Fibroblast of villous mesenchyme (primary cell): ENCODE measurements at places on chromosomes 11 and 22. TPM values are rescaled to one million over a fixed set of nuclear protein-coding genes. Genes with fewer than 3 reads are reported as not detected.

GRCh38 chr11:58597486-58598144 lies 18.8 kb downstream of the ZFP91 start:
- DNase-seq = no peak

DNA sequence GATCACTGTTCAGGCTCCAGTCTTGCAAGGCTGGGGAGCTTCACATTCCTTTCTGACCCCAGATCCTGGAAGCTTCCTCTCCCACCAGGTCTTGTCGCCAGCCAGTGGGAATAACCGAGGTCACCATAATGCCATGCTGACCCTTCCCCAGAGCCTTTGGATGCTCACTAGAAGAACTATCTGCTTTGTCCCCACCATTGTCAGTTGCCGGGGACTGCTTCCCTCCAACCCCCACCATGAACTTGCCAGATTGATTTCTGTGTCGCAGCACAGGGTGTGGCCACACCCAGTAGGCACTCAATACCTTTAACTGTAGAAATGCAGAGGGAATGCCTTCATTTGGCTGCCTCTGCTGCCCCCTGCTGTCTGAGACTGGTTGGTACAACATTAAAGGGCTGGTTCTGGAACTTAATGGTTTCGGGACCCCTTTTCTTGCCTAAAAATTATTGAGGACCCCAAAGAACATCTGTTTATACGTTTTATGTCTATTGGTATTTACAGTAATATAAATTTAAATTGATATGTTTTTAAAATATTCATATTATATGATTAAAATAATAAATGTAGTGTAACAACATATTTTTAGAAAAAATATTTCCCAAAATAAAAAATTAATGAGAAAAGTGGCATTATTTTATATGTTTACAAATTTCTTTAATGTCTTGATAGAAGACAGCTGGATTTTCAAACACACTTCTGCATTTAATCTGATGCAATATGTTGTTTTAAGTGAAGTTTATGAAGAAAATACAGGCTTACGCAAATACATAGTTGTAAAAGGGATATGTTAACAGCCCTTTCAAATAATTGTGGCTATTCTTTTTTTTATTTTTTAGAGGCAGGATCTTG lies 6.7 kb upstream of the GDPD5 start:
- DNase-seq = peak; percentile 53

The CRYBA4 gene
- total RNA-seq = not detected in 2 replicates

DNA sequence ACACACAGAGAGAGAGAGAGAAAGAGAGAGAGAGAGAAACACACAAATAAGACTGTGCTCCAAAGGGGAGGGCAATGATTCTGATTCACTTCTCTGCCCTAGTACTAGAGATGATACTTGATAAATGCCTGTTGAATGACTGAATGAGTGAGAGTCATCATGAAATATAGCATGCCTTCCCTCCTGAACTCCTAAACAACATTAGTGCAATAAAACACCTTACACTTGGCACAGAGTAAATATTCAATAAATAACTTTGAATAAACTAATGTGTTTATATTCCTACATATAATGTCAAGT lies 511.2 kb upstream of the RAG2 start:
- no peak for DNase-seq

The UPK2 gene
- total RNA-seq = not detected in 2 replicates

GRCh38 chr22:49923445-49923844 lies 5.0 kb downstream of the CRELD2 start:
- DNase-seq = no peak

GRCh38 chr11:117095284-117096161 lies 2.7 kb downstream of the SIK3 start:
- peak; percentile 93 for DNase-seq
